ENCODE measurements at places on chromosomes 7 and 10.

DNA sequence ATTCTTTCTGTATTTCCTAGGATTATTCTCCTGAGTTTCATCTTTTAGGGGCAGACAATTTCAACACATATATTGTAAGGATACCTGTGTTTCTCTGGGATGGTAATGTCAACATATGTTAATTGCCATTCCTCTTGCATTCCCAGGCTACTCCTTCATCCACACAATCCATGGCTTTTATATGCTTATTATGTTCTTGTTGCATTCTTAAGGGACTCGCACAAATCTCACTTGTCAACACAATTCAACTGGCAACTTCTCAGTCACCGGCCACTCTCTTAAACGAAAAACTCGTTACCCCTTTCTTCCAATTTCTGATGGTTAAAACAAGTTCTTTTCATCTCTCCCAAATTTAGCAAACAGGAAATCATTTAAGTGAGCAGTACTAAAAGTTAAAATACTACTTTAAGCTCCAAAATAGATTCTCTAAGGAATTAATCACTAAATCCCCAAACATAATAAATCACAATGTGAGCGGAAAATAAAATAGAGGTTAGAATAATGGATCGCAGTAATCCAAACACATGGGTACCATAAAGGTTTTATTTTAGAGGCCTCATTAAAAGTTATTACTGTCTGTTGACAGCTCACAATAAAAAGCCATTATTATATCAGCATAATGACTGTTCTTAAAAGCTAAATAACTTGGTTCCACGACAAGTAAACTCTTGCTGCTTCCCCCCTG is 223.2 kb downstream of the ELMO1 start:
- no peak for DNase-seq

DNA sequence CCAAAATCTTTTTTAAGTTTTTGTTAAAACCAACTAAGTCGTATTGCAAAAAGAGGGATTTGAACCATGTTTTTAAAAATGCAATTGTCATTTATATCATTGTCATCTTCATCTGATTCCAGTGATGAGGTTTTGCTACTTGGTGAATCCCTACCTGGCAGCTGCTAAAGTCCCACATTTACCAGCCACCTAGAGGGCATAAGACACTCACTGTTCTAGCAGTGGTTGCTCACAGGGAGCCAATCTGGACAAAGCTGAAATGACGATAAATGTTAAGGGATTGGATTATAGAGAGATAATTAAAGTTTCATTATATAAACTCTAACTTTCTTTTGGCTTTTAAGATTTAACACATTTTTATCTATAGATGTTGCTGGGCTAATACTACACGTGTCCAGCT is 18.7 kb downstream of the KIFBP start:
- no peak for DNase-seq

DNA sequence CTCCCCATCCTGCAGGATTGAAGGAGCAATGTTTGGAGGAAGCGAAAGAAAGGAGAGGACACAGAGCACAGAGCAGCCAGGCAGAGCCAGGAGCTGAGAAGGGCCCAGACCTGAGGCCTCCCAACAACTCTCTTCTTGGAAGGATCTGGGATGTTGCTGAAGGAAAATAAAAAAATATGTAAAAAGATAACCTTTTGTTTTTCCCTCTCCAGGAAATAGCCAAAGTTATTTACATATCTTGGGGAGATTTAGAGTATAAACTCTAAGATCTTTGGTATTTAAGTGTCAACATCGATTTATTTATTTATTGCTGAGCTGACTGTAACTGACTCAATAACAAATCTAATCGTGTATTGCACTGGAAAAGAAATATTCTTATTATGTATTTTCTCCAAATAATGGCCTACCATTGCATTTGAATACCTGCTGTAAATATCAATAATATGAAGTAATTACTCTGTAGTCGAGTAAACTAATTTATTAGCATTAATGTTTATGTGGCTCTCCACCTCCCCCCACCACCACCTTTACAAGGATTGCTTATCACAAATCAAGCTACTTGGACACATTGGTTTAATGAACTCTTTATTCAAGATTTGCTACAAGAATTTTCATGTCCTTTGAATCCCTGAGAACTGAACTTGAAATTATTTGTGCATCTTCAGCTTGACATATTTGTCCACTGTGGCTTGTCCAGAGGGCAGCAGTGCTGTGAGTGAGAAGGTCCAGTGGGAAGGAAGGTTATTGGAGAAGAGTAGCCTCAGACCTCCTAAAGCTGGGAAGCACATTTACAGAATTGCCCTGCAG is 1.8 kb upstream of the HOXA11 start:
- DNase-seq = no peak

GRCh38 chr10:8489823-8490222 is 435.3 kb downstream of the GATA3 start:
- no peak for DNase-seq

GRCh38 chr7:153090764-153091163 is 331.2 kb downstream of the ACTR3B start:
- no peak for DNase-seq

GRCh38 chr10:42543840-42544372 is 94.5 kb downstream of the ZNF33B start:
- DNase-seq = no peak

GRCh38 chr7:113790025-113790424 is 128.8 kb downstream of the PPP1R3A start:
- no peak for DNase-seq

DNA sequence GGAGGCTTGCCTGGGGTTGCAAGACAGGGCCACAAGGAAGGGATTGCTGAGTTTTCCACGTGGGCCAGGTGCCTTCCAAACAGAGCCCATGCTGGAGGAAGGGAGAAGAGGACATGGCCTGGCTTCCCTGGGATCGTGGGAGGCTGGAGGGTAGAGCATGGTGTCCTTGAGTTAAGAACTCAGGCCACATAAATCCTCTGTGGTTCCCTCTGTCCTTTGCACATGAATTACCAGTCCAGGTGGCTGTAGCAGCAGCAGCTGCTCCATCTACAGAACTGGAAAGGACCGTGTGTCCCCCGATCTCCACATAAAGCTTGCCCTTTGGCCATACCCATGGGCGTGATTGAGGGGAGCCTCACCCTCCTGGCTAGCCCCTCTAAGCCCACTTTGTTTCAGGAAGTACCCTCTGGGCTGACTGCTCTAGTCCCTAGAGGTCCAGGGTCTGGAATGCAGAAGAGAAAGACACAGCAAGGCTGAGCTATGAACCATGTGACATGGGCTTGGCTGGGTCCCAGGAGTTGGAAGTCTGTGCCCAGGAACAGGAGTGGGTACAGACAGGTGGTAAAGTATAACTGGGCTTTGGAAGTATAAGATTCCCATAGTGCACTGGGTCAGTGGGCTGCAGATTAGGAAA is 84.9 kb downstream of the C10orf105 start:
- no peak for DNase-seq

DNA sequence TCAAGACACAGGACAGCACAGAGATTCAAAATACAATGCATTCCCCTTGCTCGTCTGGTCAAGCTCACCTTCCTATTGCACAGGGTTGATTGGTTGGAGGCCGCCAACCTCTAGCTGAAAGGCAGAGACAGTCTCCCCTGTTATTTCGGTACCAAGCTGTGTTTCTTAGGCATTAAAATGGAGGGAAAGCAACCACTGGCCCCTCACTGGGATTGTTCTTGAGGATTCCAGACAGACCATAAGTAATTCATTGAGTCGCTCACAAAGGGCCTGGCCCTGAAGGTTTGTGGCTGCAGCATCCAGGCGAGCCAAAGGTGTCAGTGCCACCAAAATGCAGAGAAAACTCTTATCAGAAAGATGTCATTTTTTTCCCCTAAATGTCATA is 81.2 kb downstream of the PARP12 start:
- DNase-seq = no peak

- DNase-seq = no peak
Observed at GRCh38 chr7:146892151-146892550, 775.5 kb downstream of the CNTNAP2 start.

- peak; percentile 54 for DNase-seq
Observed at GRCh38 chr10:111076682-111077478, at the start of gene ADRA2A. Gene ADRA2A, plus strand, starts transcription at chr10:111077029. Its CDS starts 968 bp downstream, at chr10:111077997.

DNA sequence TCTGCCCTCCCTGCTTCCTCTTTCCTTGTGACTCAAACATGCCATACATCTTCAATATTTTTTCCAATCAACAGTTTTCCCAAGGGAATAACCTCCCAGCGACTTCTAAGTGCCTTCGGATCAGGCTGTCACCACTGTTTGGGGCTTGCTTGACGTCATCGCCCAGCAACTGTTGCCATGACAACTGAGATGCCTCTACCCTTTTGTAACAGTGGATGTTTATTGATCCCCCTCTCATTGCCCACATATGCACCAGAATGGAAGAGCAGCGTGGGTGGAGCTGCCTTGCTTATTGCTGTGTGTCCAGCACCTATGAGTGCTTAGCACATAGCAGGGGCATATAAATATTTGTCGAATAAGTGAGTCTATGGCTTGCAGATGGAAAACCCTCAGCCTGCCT is 14.4 kb downstream of the FFAR4 start:
- no peak for DNase-seq

GRCh38 chr7:142790056-142790455 is 19.3 kb downstream of the PRSS2 start:
- DNase-seq = no peak

DNA sequence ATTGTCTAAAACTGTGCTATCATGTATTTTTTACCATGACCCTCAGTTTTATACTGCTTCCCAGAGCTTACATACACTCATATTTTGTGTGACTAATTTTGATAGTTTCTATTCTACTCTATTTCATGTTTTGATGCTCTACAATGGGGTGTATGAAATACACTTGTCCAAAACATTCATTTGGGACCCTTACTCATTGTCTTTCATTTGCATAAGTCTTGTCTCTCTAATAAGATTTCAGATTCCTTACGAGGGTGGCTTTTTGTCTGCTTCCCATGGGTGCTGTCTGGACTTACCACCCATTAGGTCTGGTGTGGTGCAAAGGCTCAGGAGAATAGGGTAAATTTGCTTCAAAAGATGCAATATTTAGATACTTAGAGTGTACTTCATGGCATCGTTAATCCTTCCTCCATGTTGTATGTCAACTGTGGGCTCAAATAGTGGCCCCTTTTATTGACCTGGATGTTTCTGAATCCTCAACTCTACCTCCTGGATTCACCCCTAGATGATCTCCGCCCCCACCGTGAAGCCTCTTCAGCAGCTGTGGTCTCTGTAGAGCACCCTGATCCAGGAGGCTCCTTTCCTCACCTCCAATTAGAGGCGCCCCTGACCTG is 3.6 kb upstream of the GIMAP5 start:
- no peak for DNase-seq

DNA sequence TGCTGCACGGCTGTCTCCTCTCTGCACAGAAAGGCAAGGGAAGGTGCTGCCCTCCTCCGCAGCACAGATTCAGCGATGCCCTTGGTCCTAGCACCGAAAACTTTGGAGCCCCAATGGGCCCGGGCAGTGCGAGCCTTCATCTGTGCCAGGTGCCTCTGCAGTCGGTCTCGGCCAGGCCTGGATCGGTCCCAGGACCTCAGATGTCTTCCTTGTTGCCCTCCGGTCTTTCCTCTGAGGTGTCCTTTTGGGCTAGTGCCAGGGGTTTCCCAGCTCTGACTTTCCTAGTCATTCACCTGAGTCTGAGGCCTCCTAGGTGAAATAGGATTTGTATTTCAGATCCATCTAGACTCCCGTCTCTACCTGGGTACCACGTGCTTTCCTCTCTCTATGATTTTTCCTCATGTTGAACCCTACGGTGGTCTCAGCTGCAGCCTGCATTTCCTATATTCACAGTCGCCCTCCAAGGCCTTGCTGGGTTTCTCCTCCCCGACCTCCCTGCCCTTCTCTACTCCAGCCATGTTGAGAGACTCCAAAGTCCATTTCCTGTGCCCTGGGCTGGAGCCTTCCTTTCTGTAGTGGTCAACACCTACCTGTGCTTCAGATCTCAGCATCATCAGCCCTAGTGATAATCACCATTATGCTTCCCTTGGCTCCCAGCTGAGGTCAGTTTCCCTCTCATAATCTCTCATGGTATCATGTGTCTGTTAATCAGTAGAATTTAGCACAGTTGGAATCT is 92.0 kb upstream of the PRSS58 start:
- no peak for DNase-seq

GRCh38 chr10:14774797-14775196 is at the start of gene FAM107B:
Gene FAM107B, minus strand, starts transcription at chr10:14774897. Its CDS starts 234 bp downstream, at chr10:14774663.
- no peak for DNase-seq

- DNase-seq = no peak
Observed at GRCh38 chr10:62650411-62650810, 154.1 kb upstream of the ADO start.

- DNase-seq = no peak
Observed at GRCh38 chr10:84358743-84359142, 30.4 kb downstream of the CCSER2 start.

DNA sequence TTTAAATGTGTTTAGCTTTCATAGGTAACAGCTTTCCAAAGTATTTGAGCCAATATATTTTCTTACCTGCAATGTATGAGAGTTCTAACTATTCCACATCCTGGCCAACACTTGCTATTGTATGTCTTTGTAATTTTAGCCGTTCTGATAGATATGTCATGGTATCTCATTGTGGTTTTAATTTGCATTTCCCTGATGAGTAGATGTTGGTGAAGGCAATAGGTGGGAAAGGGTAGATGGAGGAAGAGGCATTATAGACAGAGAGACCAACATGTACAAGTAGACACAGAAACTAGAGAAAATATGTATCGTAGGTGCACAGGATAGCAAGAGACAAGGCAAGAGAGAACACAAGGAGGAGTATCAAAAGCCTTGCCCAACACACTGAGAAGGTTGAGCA is 54.8 kb upstream of the CCDC71L start:
- no peak for DNase-seq

Data from NCI-H187 treated with DMSO at 0.1 percent for 48 hours (cell line).